LHCN-M2 (cell line): ENCODE measurements at places on chromosomes 5 and 9. TPM values are rescaled to one million over a fixed set of nuclear protein-coding genes. Genes with fewer than 3 reads are reported as not detected.

STKLD1 gene
- 0.45 and 1.4 TPM in 2 replicates for total RNA-seq

RANBP3L gene
- 0.83 and 2.1 TPM in 2 replicates for total RNA-seq

FNBP1 gene
- 11.5 and 16.8 TPM in 2 replicates for total RNA-seq

UBLCP1 gene
- total RNA-seq: 36.5 and 36.7 TPM in 2 replicates

TCF7 gene
- 0.19 and 0.40 TPM in 2 replicates for total RNA-seq

CCDC69 gene
- 0.13 and 0.29 TPM in 2 replicates for total RNA-seq

ZNF608 gene
- 9.0 and 19.4 TPM in 2 replicates for total RNA-seq

ANXA1 gene
- 438 and 444 TPM in 2 replicates for total RNA-seq

IL13 gene
- total RNA-seq: not detected in 2 replicates

ACSL6 gene
- total RNA-seq: not detected in 2 replicates

RICTOR gene
- total RNA-seq: 11.7 and 17.3 TPM in 2 replicates

CATSPER3 gene
- 0.11 TPM in 1 of 2 replicates, not detected in the other for total RNA-seq

FCN2 gene
- total RNA-seq: not detected in 2 replicates

GIN1 gene
- total RNA-seq: 5.6 and 9.8 TPM in 2 replicates

AP3B1 gene
- total RNA-seq: 51.9 and 64.6 TPM in 2 replicates

PTGDS gene
- 2.0 TPM in 1 of 2 replicates, not detected in the other for total RNA-seq

FAM78A gene
- total RNA-seq: 0.58 and 1.7 TPM in 2 replicates

FAM170A gene
- total RNA-seq: 0.32 TPM in 1 of 2 replicates, not detected in the other

ACER2 gene
- 1.9 and 2.1 TPM in 2 replicates for total RNA-seq

NOXA1 gene
- 0.17 and 0.19 TPM in 2 replicates for total RNA-seq

PTGES gene
- 0.34 and 0.64 TPM in 2 replicates for total RNA-seq

ANKRD31 gene
- total RNA-seq: not detected in 2 replicates

SEC61B gene
- total RNA-seq: 98.8 and 109 TPM in 2 replicates

CNTNAP3 gene
- 0.69 and 0.71 TPM in 2 replicates for total RNA-seq

CDC20B gene
- total RNA-seq: not detected in 2 replicates

OR13C9 gene
- not detected in 2 replicates for total RNA-seq

CCDC180 gene
- not detected in 2 replicates for total RNA-seq

LCN9 gene
- total RNA-seq: not detected in 2 replicates

IPO11 gene
- total RNA-seq: 26.8 and 29.3 TPM in 2 replicates

ZNF622 gene
- 40.4 and 50.9 TPM in 2 replicates for total RNA-seq

C9orf50 gene
- not detected in 2 replicates for total RNA-seq

SHISAL2B gene
- total RNA-seq: not detected in 2 replicates

MARCOL gene
- total RNA-seq: not detected in 2 replicates

PPP1R26 gene
- total RNA-seq: 8.1 and 9.2 TPM in 2 replicates

TMEM232 gene
- 1.1 and 1.3 TPM in 2 replicates for total RNA-seq

RETREG1 gene
- 2.4 and 4.0 TPM in 2 replicates for total RNA-seq

WNK2 gene
- not detected in 2 replicates for total RNA-seq

PCDHGC3 gene
- total RNA-seq: 96.0 and 98.3 TPM in 2 replicates

FAM200C gene
- total RNA-seq: 5.6 and 6.1 TPM in 2 replicates

FABP6 gene
- total RNA-seq: not detected in 2 replicates

IL3 gene
- not detected in 2 replicates for total RNA-seq

NSG2 gene
- 0.90 TPM in 1 of 2 replicates, not detected in the other for total RNA-seq

GPR151 gene
- not detected in 2 replicates for total RNA-seq

DOK3 gene
- 7.0 and 14.8 TPM in 2 replicates for total RNA-seq

BBLN gene
- total RNA-seq: 180 and 197 TPM in 2 replicates
